ENCODE measurements at places on chromosomes 4 and X. TPM values are rescaled to one million over a fixed set of nuclear protein-coding genes. Genes with fewer than 3 reads are reported as not detected.
A peak's percentile ranks its signal among the peaks of the same experiment; 100 is the strongest.

The NAT8L gene
- total RNA-seq = 8.2 TPM

The YTHDC1 gene
- total RNA-seq = 56.1 TPM

The STOX2 gene
- total RNA-seq = 0.53 TPM

The GPR119 gene
- total RNA-seq = not detected

The ZGRF1 gene
- 2.8 TPM for total RNA-seq

The VEGFC gene
- total RNA-seq = 13.0 TPM

The COX7B gene
- total RNA-seq = 380 TPM

The VCX3B gene
- not detected for total RNA-seq

The CLTRN gene
- total RNA-seq = not detected

DNA sequence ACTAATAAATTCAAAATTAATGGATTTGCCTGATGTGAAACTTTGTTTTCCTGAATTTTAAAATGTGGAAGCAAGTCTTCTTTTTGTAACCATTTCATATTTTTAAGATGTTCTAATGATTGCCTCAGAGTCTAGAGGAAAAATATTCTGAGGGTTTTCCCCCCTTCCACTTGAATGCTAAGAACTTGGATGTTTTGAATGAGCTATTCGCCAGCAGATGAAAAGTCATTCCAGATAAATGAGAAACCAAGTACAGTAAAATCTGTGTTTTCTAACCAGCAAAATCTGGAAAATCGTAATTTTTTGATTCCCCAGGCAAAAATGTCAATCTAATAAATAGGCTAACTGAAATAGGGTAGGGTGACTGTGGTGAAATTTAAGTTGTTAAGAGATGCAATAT, 45.6 kb downstream of the SLIT2 start:
- no peak for DNase-seq

GRCh38 chr4:828641-829271, 2.8 kb upstream of the CPLX1 start:
- DNase-seq = peak; percentile 75

DNA sequence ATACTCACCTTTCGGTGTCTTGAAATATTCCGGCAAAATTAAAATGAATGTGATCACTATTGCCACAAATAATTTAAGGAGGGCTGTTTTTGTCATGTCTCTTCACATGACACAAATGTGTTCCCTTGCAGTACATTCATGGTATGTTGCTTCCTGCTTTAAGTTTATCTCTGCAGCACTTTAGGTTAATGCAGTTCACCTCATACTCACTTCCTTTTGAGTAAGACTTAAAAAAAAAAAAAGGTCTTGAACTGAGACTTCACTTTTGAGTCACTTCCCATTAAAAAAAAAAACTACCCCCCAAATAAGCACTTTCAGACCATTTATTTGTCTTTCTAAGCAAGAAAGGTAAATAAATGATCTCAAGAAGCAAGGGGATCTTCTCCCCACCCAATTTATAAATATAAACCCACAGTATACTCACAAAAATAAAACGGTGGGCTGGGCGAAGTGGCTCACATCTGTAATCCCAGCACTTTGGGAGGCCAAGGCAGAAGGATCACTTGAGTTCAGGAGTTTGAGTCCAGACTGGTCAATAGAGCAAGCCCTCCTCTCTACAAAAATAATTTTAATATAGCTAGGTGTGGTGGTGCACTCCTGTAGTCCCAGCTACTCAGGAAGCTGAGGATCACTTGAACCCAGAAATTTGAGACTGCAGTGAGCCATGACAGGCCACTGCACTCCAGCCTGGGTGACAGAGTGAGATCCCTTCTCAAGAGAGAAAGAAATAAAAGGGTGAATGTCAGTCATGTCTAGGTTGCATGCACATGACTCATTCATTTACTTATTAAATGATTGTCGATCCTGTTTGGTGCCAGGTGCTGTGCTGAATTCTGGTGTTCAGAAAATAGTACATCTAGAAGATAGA, at the start of gene TMEM156:
TSS of gene TMEM156 (minus strand) at position 192 of the 868 bp plus-strand sequence. CDS start at position 96, 96 bp downstream.
- DNase-seq = no peak

- no peak for DNase-seq
Observed at GRCh38 chr4:26574563-26574962, 9.3 kb upstream of the TBC1D19 start.

GRCh38 chr4:73869130-73870055, at the start of gene CXCL1:
Gene CXCL1 (plus strand): TSS chr4:73869393. CDS start chr4:73869471, 78 bp downstream.
- peak; percentile 39 for DNase-seq

GRCh38 chrX:36986231-36986630, 21.9 kb upstream of the FAM47C start:
- no peak for DNase-seq

DNA sequence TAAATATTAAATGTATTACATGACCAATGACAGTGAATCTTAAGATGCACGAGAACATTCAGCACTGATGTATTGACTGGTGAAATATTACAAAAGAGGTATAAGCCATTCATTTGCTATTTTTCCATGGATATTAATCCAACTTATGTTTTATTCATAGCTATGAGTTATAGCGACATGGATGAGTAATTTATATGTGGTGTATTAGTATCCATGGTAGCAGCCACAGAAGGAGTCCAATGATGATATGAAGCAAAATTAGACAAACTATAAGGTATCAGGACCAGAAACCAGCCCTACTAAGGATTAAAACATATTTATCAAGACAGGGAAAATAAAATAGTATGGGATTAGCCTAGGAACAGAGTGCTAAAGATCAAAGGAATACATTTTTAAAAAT, 50.7 kb downstream of the THAP9 start:
- peak; percentile 9 for DNase-seq

- no peak for DNase-seq
Observed at GRCh38 chr4:57501720-57502119, 391.5 kb upstream of the IGFBP7 start.

GRCh38 chr4:63717384-63717783, 691.9 kb downstream of the TECRL start:
- DNase-seq = no peak

DNA sequence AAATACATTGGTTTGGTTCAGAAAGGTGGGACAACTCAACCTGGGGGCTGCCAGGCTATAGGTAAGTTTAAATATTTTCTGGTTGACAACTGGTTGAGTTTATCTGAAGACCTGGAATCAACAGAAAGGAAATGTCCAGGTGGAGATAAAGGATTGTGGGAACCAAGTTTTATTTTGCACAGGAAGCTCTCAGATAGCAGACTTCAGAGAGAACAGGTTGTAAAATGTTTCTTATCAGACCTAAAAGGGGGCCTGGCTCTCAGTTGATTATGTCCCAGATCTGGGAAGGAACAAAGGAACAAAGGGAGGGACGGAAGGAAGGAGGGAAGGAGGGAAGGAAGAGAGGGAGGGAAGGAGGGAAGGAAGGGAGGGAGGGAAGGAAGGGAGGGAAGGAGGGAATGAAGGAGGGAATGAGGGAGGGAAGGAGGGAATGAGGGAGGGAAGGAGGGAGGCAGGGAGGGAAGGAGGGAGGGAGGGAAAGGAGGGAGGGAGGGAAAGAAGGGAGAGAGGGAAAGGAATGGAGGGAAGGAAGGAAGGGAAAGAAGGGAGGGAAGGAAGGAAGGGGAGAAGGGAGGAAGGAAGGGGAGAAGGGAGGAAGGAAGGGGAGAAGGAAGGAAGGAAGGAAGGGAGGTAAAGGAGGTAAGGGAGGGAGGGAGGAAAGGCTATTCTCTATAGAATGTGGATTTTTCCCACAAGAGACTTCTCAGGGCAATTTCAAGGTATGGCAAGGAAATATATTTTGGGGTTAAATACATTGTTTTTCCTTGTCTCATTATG, 186.7 kb downstream of the DHRSX start:
- DNase-seq = no peak

DNA sequence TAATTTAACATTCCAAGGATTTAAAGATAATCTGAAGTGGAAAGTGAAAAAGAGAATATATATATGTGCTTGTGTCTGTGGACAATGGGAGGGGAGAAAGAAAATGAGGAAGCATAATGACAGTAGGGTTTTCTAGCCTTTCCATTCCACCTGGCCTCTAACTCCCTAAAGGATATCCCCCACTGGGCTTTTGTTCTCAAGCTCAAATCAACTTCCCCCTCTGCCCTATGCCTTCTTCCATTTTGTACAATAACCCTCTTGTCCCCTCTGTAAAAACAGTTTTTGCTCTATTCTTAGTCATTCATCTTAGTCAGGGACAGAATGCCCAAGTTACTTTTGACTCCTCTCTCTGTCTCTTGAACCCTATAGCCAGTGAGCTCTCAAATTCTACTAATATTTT, 23.6 kb downstream of the ANTXR2 start:
- DNase-seq = no peak

DNA sequence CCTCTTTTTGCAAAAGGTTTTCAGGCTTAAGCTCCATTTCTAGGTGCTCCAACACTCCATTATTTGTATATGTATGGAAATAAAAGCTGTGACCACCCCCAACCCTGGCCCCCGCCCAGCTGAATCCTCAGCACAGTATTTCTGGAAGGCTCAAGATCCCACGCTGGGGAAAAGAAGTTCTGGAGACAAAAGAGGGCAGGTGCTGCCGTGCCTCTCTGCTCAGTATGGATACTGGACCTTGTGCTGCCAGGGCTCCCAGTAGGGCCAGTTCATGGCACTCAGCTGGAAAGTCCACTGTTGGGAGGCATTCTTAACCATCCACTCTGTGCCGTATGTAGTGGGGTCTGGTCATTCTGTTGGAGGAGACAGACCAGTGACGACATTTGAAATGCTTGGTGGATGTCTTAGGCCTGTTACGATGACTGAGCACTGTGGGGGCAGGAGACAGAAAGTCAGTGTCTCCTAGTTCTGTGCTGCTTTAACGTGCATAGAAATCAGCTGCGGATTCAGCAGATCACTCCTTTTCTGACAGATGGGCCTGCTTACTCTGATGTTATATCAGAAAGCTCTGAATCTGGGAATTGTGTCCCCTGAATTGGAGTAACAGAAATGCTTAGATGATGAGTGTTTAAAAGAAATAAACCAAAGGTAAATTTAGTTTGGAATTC, 48.4 kb upstream of the MSANTD1 start:
- DNase-seq = no peak

- DNase-seq = peak; percentile 81
Observed at GRCh38 chrX:119468551-119469312, 488 bp downstream of the SLC25A5 start.

- no peak for DNase-seq
Observed at GRCh38 chrX:49191574-49192011, 5.4 kb upstream of the PRICKLE3 start.

DNA sequence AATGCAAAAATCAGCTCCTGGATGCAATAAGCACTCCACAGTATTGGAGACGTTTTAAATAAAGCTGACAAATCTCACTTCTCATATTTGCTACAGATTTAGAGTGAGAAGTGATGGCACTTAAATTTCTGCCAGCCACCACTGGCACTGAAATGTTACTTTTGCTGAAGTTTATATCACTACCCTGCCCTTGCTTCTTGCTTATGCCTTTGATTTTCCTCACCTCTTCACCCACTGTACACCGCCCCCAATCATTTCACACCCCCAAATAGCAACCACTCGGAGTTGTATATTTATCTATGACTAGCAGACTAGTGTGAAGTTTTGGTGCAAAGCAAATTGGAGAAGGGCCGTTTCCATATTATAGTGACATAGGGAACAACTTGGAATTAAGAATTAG, 19.9 kb upstream of the SLC7A11 start:
- no peak for DNase-seq

- DNase-seq = peak; percentile 47
Observed at GRCh38 chr4:74161666-74162450, 3.9 kb downstream of the MTHFD2L start.

GRCh38 chr4:110164856-110165255, 33.6 kb downstream of the ELOVL6 start:
- no peak for DNase-seq

DNA sequence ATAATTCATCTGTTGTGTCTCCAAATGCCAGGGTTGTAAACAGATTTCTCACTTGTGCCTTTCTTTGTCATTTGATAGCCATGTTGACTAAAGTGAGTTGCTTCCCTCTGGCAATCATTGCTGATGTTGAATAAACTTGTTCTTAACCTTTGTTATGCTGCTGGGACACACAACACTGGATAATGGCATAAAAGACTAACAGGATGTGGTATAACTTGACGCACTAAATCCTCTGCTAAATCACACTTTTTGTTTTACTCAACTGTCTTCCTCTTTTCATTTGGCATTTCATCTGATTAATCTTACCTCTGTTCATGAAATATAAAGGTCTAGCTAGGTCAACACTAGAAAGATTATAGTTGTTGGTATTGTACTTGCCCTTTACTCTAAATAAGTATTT, 17.6 kb upstream of the CXCL5 start:
- peak; percentile 25 for DNase-seq

- DNase-seq = no peak
Observed at GRCh38 chrX:47296766-47297365, 64.1 kb downstream of the USP11 start.

- no peak for DNase-seq
Observed at GRCh38 chr4:7193030-7193958, 956 bp downstream of the SORCS2 start.

DNA sequence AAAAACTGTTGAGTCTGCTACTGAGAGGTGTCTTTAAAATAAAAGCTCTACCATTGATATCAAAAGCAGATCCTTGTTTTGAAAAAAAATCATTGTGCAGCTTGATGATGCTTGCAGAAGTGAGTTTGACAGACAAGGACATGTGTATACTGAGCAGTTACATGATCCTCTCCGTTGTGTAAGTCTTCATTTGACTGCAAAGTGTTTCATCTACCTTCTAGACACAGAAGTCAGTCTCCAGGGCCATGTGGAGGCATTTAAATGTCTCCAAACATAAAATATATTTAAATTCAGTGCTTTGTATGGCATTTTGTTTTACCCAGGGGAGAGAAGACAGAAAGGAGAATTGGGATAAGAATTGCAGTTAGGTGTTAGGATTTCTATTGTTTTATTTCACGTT, 107.8 kb upstream of the MYOZ2 start:
- DNase-seq = peak; percentile 88

DNA sequence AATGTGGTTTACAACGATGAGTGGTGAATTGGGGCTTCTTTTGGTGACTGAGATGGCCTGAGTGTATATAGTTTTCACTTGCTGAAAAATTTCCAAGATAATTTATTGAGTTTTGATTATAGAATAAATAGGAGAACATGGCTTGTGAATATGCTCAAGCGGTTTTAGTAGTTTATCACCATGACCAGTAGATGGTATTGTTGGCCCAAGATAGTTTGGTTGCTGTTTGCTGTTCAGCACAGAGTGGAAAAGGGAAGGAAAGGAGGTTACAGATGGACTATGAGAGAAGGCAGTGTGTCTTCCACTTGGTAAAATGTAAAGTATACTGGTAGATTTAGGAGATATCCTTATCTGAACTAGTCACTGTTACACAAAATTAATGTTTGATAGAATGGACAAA, 55.8 kb upstream of the POU4F2 start:
- DNase-seq = no peak

- DNase-seq = peak; percentile 14
Observed at GRCh38 chr4:84937381-84937977, 29.0 kb downstream of the WDFY3 start.
